ENCODE measurements at places on chromosomes 7 and 10. TPM values are rescaled to one million over a fixed set of nuclear protein-coding genes. Genes with fewer than 3 reads are reported as not detected.

FRMD4A gene
- 6.0 TPM for total RNA-seq

C10orf90 gene
- total RNA-seq, result 2.8 TPM

NUTM2A gene
- not detected for total RNA-seq

ITGB8 gene
- total RNA-seq, result 1.0 TPM

TMEM130 gene
- total RNA-seq, result 0.50 TPM

AS3MT gene
- 3.3 TPM for total RNA-seq

METTL27 gene
- total RNA-seq, result 10.7 TPM

VWDE gene
- total RNA-seq, result 0.31 TPM

FZD8 gene
- total RNA-seq, result 5.0 TPM

SLC29A4 gene
- total RNA-seq, result 10.0 TPM

LBX1 gene
- not detected for total RNA-seq

INHBA gene
- 0.50 TPM for total RNA-seq

EPHA1 gene
- total RNA-seq, result not detected

IGF2BP3 gene
- total RNA-seq, result 26.0 TPM

NPC1L1 gene
- total RNA-seq, result 0.07 TPM

ENTPD1 gene
- not detected for total RNA-seq

CFAP46 gene
- total RNA-seq, result 1.0 TPM

TDRD1 gene
- not detected for total RNA-seq

AKR1E2 gene
- total RNA-seq, result 8.1 TPM

GIMAP6 gene
- not detected for total RNA-seq

FAM237B gene
- not detected for total RNA-seq

KLF14 gene
- not detected for total RNA-seq

SLC39A12 gene
- not detected for total RNA-seq

SGCE gene
- 50.4 TPM for total RNA-seq

XRCC2 gene
- 3.9 TPM for total RNA-seq

MRLN gene
- total RNA-seq, result not detected

LRRC17 gene
- not detected for total RNA-seq

ZNF33A gene
- total RNA-seq, result 9.1 TPM

Measured in A549 treated with CpdA at 1 μM for 4 hours (cell line).